ENCODE measurements at places on chromosomes 7 and 10.

DNA sequence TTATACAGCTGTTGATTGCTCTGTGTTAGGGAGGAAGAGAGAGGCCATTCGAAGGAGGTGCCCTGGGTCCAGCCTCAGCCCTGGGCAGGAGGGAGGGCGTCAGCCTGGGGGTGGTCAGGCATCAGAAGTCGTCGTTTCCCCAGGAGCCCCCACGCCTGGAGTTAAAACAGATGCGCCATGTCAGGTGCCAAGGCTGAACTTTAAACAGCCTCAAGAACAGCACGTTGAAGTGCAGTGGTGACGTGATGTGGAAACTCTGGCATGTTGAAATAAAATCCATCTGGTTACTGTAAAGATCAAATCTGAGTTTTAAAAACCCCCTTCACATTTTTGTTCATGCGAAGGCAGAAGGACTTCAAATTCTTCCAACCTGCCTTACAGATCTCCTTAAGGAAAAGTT is 128.4 kb upstream of the PPP2R2D start:
- no peak overlapping the region for H3K4me3 ChIP-seq
- no peaks in the 10 kb centered on the region for H3K4me1 ChIP-seq
- no peak overlapping the region for H3K27ac ChIP-seq
- DNase-seq: no peak
- no peaks in the 10 kb centered on the region for H3K36me3 ChIP-seq
- peaks cover 7% of the 10 kb centered on the region for H3K27me3 ChIP-seq

DNA sequence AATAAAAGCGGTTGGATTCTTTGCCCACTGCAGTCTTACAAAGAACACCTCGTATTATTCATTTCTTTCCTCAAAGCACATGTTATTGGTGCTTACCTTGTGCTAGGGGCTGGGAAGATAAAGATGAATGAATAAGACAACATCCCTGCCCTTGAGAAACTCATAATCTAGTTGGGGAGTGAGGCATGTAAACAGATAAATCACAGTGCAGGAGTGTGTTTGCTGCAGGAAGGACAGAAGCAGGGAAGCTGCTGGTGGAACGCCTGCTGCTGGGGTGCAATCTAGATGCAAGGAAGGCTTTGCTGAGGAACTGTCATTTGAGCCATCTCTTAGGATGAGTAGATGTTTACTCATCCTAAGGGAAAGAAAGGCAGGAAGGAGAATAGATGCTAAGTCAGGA is 135.6 kb downstream of the TMEM178B start:
- DNase-seq: no peak
- no peaks in the 10 kb centered on the region for H3K27me3 ChIP-seq
- H3K27ac ChIP-seq: no peak overlapping the region
- no peaks in the 10 kb centered on the region for H3K4me1 ChIP-seq

GRCh38 chr7:137519181-137519691 is 175.7 kb upstream of the PTN start:
- H3K36me3 ChIP-seq: no peaks in the 10 kb centered on the region
- H3K4me1 ChIP-seq: no peaks in the 10 kb centered on the region
- H3K27me3 ChIP-seq: no peaks in the 10 kb centered on the region
- no peak for DNase-seq

DNA sequence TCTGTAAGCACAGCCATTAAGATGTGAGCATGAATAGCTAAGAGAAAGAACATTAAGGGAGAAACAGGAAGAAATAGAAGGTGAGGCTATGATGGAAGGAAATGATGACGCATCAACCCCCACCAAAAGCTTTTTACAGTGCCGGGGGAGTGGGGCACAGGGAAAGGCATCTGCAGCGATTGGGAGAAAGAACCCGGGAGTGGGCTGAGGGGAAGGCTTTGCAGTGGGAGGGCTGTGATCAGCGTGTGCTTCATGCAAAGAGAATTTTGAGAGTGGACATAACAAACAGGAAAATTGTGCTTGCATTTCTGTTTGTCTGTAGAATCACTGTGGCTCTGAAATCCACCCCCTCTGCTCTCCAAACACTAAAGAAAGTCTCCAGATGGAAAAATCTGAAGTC is 250.8 kb downstream of the KCNMA1 start:
- H3K4me3 ChIP-seq: no peak overlapping the region
- H3K4me1 ChIP-seq: peaks cover 47% of the 10 kb centered on the region
- peak overlapping the region; percentile 52 for H3K27ac ChIP-seq
- no peaks in the 10 kb centered on the region for H3K36me3 ChIP-seq
- DNase-seq: no peak

DNA sequence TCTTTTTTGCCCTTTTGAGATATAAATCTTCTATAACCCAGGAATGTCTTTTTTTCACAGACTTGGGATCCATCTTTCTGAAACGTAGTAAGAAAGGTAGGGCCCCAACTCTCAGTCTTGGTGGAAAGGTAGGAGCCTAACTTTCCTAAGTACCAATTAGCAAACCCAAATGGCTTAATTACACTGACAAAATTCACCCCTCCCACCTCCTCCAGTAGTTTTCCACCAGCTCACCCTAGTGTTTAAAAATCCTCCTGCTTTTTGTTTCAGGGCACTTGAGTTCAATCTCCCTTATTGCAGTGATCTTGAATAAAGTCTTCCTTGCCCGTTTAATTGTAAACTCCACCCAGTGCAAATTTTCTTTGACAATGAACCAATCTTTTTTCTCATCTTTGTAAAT is 600.0 kb downstream of the PHTF2 start:
- no peak overlapping the region for H3K27ac ChIP-seq
- DNase-seq: no peak
- no peaks in the 10 kb centered on the region for H3K27me3 ChIP-seq
- no peaks in the 10 kb centered on the region for H3K36me3 ChIP-seq
- H3K4me1 ChIP-seq: no peaks in the 10 kb centered on the region

GRCh38 chr7:1603346-1604225 is 33.8 kb upstream of the PSMG3 start:
- H3K27ac ChIP-seq: no peak overlapping the region
- no peaks in the 10 kb centered on the region for H3K36me3 ChIP-seq
- H3K27me3 ChIP-seq: no peaks in the 10 kb centered on the region

DNA sequence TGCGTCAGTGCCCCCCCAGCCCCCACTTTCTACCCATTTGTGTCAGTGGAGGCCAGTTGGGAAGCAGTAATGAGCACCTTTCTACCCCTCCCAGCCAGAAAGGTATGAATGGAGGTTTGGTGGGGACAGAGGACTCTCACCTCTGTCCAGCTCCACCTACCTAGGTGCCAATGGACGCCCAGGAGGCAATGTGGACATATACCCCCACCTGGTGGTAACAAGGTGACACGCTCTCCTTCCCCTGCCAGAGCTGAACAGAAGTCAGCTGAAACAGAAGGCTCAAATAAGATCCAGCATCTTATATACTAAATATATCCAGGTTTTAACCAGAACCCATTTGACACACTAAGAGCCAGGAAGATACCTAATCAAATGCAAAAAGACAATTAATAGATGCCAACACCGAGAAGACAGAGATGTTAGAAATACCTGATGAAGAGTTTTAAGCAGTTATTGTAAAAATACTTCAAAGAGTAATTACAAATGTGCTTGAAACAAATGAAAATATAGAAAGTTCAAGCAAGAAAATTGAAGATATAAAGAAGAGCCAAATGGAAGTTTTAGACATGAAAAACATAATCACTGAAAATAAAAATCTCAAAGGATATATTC is 18.4 kb upstream of the SORCS3 start:
- DNase-seq: peak; percentile 57
- no peak overlapping the region for H3K27ac ChIP-seq
- H3K4me3 ChIP-seq: no peak overlapping the region
- H3K36me3 ChIP-seq: no peaks in the 10 kb centered on the region
- H3K4me1 ChIP-seq: no peaks in the 10 kb centered on the region

DNA sequence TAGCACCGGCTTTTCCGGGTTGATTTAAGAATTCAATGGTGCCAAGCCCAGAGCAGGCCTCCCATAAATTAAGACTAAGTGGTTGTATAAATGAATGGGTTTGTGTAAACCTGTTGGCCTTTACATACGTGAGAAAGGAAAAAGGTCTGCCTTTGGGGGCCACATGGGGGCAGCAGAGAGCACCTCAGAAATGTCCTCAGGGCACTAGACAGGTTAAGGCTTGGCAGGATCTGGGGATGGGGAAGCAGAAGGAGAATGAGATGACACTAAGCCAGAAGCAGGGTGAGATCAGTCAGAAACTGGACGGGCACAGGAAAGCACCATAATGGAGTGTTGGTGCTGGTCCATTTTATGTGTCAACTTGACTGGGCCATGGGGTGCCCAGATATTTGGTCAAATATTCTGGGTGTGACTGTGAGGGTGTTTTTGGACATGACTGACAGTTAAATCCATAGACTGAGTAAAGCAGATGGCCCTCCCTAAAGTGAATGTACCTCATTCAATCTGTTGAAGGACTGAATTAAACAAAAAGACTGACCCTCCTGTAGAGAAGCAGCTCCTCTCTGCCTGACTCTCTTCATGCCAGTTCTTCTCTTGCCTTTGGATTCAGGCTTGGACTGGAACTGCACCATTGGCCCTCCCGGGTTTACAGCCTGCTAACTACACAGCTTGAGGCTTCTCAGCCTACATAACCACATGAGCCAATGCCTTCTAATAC is 58.9 kb downstream of the FRMPD2 start:
- no peaks in the 10 kb centered on the region for H3K4me1 ChIP-seq
- no peaks in the 10 kb centered on the region for H3K36me3 ChIP-seq
- no peak overlapping the region for H3K27ac ChIP-seq
- H3K27me3 ChIP-seq: no peaks in the 10 kb centered on the region

GRCh38 chr7:155256761-155257481 is 40.8 kb upstream of the INSIG1 start:
- H3K4me3 ChIP-seq: no peak overlapping the region
- no peaks in the 10 kb centered on the region for H3K27me3 ChIP-seq
- no peaks in the 10 kb centered on the region for H3K36me3 ChIP-seq
- peaks cover 10% of the 10 kb centered on the region for H3K4me1 ChIP-seq

DNA sequence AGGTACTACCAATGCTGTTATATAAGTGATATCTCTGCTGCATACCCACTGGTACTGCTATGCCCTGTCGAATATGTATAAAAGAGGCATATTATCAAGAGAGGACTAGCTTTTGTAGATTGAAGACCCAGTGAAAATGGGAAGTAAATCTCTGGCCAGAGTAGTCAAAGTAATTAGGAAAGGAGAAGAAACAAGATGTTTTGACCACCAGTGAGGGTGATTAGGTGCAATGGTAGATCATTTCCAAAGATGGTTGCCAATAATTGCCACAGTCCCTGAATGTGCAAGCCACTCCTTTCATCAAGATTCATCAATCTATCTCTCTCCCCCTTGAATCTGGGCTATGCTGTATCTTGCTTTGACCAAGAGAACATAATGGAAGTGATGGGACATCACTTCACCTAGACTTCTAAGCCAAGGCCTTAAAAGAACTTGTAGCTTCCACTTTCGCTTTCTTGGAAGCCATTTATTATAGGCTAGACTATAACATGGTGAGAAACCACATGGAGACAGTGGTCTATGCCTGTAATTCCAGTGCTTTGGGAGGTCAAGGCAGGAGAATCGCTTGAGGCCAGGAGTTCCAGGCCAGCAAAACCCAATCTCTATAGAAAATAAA is 52.6 kb upstream of the ST8SIA6 start:
- no peak overlapping the region for H3K27ac ChIP-seq
- no peak overlapping the region for H3K4me3 ChIP-seq
- no peaks in the 10 kb centered on the region for H3K27me3 ChIP-seq
- no peak for DNase-seq
- no peaks in the 10 kb centered on the region for H3K36me3 ChIP-seq

- H3K4me3 ChIP-seq: no peak overlapping the region
- no peak for DNase-seq
- H3K27me3 ChIP-seq: no peaks in the 10 kb centered on the region
- H3K36me3 ChIP-seq: peaks cover 25% of the 10 kb centered on the region
- H3K27ac ChIP-seq: no peak overlapping the region
Measured at GRCh38 chr10:102476466-102477141, 25.3 kb upstream of the C10orf95 start.

- no peak for DNase-seq
- peak overlapping the region; percentile 30 for H3K27ac ChIP-seq
- no peak overlapping the region for H3K4me3 ChIP-seq
- H3K4me1 ChIP-seq: peaks cover 21% of the 10 kb centered on the region
Measured at GRCh38 chr7:55185941-55186609, 167.3 kb downstream of the EGFR start.

GRCh38 chr10:21160116-21160515 is 263.0 kb upstream of the NEBL start:
- no peaks in the 10 kb centered on the region for H3K36me3 ChIP-seq
- no peak for DNase-seq
- H3K27ac ChIP-seq: no peak overlapping the region

GRCh38 chr7:46968003-46968402 is 613.9 kb downstream of the TNS3 start:
- H3K36me3 ChIP-seq: no peaks in the 10 kb centered on the region
- H3K4me3 ChIP-seq: no peak overlapping the region

DNA sequence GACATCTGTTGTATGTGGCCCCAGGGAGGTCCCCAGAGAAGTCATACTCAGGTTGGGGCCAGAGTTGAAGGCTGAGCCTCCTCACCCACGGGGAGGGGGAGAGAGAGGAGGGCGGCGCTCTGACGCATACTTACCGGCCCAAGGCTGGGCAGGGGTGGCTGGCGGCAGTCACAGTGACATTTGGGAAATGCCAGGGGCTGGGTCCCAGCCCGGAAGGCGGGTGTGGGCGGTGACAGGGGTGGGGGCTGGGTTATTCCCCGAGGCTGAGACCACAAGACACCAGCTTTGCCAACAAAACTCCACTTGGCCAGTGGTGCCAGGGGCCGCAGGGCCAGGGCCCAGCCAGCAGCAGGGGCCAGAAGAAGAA is 41.1 kb downstream of the RASGEF1A start:
- H3K36me3 ChIP-seq: no peaks in the 10 kb centered on the region
- no peak for DNase-seq
- H3K27ac ChIP-seq: no peak overlapping the region

- H3K4me1 ChIP-seq: peaks cover 14% of the 10 kb centered on the region
- H3K27ac ChIP-seq: peak overlapping the region; percentile 74
- H3K4me3 ChIP-seq: no peak overlapping the region
- H3K27me3 ChIP-seq: no peaks in the 10 kb centered on the region
- no peaks in the 10 kb centered on the region for H3K36me3 ChIP-seq
Measured at GRCh38 chr10:96288151-96288621, 16.0 kb upstream of the DNTT start.

GRCh38 chr7:103048833-103049232 is 25.8 kb downstream of the FBXL13 start:
- DNase-seq: no peak
- no peaks in the 10 kb centered on the region for H3K4me1 ChIP-seq
- H3K27ac ChIP-seq: no peak overlapping the region
- H3K27me3 ChIP-seq: no peaks in the 10 kb centered on the region

GRCh38 chr10:48343921-48344598 is 37.6 kb downstream of the MAPK8 start:
- no peak for DNase-seq
- no peaks in the 10 kb centered on the region for H3K4me1 ChIP-seq
- no peaks in the 10 kb centered on the region for H3K36me3 ChIP-seq
- no peak overlapping the region for H3K4me3 ChIP-seq
- H3K27me3 ChIP-seq: no peaks in the 10 kb centered on the region

GRCh38 chr10:60524541-60524940 is 134.9 kb upstream of the ANK3 start:
- H3K27me3 ChIP-seq: no peaks in the 10 kb centered on the region
- no peaks in the 10 kb centered on the region for H3K36me3 ChIP-seq
- no peaks in the 10 kb centered on the region for H3K4me1 ChIP-seq
- DNase-seq: no peak

Data from stomach (tissue), 19 donors.